ENCODE measurements at places on chromosomes 6 and 20.

- no peak for DNase-seq
These were observed 21.4 kb upstream of the MAPRE1 start for GRCh38 chr20:32798046-32798981.

DNA sequence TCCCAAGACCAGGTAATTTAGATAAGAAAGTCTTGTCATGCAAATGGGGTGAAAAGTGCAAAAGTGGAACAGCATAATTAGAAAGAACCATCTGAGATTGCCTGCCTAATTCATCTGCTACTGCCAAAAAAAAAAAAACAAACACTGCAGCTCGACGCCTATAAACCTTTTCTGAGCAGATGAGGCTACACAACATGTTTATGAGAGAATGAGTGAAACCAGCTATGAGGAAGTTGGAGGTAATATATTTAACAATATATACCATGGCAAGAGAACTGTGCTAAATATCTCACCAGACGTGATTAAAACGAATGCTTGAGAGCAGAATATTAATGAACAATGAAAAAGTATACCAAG, 50.0 kb downstream of the LAMA4 start:
- DNase-seq = no peak

DNA sequence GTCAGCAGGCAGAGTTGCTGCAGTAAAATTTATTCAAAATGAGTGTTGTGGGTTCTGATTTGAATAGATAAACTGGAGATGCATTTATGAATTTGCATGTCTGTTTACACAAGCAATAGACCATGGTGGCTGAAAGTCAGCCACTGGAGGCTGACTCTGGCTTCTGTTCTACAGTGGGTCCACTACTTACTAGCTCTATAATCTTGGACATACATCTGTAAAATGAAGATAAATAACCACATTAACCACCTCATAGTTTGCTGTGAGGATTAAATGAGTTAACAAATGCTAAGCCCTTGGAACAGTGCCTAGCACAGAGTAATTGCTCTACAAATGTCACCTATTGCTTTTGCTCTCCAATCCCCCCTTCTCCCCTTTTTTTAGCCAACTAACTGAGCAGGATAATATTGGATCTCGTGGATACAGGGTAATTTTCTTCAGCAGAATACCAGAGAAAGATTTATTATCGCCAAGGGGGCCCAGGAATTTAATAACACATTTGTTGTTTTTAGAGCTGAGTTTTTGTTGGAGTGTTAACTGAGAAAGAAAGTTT, 1.4 kb upstream of the PM20D2 start:
- DNase-seq = no peak

DNA sequence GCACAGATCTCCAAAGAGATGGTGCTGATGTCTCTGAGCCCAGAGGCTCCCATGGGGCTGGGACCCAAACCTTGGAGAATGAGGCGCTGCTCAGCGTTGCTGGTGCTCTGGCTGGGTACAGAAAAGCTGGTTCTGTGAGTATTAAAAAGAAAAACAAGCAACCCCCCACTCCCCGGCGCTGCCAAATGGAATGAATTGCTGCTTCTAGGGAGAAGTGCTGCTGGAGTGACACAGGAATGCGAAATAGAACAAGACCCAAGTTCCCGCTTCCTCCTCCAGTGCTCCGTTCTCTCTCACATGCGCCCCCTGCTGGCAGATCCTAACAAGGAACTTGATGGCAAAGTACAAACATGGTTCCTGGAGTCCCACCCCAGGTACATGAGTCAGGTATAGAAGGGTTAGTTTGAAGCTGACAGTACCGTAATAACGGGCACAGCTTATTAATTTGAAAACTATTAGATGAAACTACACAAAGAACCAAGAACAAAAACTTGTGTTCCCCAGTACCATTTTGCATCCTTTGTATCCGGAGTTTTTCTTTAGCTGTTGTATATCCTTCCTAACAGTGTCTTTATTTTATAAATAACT, 2.1 kb upstream of the DDX27 start:
- peak; percentile 84 for DNase-seq

- DNase-seq = no peak
These were observed 222.6 kb downstream of the BCAS1 start for GRCh38 chr20:53847837-53848170.

- no peak for DNase-seq
These were observed 57.9 kb upstream of the FAM8A1 start for GRCh38 chr6:17542243-17542642.

DNA sequence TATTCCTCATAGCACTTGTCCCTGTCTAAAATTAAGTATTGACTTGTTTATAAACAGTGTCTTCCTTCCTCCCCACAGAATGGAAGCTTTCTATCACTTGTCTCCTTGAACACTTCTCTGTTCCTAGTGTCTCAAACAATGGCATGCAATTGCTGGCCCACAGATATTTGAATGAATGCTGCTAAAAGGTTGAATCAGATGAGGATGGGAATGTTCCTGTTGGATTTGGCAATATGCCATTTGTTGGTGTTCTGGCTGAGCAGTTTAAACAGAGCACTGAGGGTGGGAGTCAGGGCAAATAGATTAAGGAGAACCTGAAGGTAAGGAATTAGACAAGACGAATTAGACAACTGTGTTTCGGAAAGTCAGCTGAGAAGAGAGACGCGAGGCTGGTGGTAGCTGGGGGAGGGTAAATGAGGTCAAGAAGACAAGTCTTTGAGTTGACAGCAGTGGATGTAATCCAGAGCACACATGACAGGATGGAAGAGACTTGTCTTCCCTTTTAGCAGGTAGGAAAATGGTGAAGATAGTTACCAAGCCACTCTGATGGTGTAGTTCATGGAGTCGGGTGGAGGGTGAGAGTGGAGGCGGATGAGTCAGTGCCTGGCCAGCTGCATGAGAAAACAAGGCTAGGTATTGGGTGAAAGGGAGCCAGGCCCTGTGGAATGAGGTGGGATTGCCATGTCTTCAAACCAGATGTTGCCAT, 58.3 kb upstream of the GNRH2 start:
- no peak for DNase-seq

- DNase-seq = no peak
These were observed 70.8 kb upstream of the IPCEF1 start for GRCh38 chr6:154427446-154427845.

Data from stimulated activated CD4-positive, alpha-beta T cell treated with anti-CD3 and anti-CD28 coated beads, Interleukin-1b, Interleukin-23, amount 100 ng/mL, for 1 hour (primary cell).